ENCODE measurements at places on chromosomes 3 and 15.

DNA sequence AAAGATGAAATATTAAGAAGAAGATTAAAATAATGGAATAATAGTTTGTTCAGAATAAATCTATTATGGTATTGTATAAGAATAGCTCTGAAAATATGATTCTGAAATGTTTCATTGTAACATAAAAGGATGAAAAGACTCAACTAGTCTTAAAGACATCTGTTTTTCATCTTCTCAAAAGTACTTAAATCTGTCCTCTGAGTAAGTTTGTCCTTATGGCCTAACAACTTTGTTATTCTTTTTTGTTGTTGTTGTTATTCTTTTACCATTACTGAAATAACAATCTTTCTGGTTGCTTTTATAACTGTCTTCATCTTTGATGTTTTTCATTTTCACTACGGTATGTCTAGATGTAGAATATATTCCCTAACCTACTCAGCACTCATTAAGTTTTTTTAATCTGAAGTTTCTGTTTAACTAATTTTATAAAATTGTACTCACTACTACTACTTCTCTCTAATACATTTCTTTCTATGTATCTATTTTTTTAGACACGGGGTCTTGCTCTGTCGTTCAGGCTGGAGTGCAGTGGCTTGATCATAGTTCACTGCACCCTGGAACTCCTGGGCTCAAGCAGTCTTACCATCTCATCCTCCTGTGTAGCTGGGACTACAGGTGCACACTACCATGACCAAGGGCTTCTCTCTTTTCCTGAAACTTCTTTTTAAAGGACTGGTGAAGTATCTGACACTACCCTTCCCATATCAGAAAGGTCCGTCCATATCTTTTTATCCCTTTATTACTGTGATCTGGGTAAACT, 240.7 kb downstream of the PCCB start:
- DNase-seq = no peak

DNA sequence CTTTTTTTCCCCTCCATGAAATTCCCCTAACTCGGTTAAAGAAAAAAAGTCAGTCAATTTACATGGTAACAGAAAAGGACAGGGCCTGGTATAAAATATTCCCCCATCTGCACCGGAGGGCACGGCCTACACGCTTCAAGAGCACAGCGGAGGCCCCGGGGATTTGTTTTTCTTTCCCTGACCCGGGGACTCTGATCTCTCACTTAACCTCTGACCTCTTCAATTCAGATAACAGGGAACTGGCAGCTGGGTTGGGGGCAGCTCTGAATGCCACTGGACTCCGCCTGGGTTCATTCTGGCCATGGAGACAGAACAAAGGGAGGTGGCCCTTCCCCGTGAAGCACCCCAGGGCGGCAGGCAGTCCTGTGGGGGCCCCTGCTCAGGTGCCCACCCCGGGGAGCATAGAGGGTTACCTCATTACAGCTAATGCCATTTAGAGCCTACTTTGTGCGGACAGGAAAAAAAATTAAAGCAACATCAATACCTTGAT, 257.5 kb downstream of the SHQ1 start:
- DNase-seq = no peak

- DNase-seq = no peak
Observed at GRCh38 chr3:71591101-71591500, 7.6 kb upstream of the FOXP1 start.

GRCh38 chr3:42662037-42662812, 8.7 kb downstream of the ZBTB47 start:
- DNase-seq = no peak

DNA sequence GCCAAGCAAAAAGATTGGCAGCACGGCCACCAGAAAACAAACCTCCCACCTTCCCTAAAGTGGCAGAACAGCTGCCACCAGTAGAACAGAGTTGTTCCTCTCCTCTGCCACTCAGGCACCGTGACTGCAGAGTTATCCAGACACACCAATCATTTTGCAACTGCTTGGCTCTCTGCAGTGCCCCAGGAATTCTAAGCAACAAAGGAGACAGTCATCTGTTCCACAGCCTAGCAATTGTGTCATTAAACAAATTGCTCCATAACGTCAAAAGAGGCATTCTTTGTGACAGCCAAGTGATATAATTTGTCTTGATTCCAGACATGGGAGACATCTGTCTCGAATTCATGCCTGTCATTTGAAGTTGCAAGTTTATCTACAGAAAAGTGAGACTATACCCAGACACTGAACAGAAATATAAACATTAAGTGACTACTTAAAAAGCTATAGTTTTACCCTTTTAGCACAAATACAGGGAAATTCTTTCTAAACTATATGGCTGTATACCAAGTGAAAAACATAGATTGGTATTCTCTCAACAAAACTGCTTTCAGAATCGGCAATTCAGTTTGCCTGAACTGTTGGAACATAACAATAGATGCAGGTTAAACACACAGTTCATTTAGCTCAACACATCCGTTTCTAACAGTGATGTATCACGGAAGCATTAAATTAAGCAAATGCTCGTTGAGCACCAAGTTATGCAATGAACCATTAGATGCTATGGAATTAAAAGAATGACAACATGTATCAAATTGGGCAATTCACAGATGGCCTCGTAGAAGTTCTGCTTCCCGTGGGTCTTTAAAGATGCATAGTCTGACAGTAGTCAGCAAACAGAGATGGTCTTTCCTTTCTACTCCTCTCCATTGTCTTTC, 281.3 kb downstream of the FGF12 start:
- DNase-seq = no peak

DNA sequence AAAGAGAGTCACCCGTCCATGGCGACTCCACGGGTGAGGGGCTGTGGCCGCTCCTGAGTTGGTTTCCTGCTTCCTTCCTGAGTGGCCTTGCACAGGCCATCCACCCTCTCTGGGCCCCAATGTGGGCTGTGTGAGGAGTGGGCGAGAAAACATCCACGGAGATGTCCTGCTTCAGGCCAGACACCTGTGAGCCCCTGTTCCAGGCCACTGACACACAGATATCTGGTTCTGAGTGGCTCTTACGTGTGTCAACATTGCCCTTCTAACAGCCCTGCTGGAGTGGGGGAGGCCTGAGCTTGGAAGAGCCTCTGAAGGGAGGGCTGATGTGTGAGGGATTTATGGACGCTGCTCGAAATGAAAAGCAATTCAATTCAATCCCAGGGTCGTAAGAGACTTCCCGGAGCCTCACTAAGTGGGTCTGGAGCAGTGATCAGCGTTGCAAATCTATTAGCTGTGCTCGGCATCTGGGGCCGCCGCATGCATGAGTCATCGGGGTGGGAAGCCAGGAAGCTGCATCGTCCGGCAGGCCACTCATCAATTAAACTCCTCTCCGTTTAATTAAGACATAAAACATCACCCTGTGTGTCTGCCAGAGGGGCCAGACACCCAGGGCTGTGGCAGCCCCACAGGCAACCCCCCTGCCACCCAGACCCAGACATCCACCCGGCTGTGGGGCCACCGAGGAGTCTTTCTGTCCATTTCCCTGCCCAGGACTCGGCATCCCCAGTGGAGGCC, 20.0 kb upstream of the PRR23E start:
- peak; percentile 75 for DNase-seq

GRCh38 chr3:48417529-48418108, 12.3 kb downstream of the PLXNB1 start:
- no peak for DNase-seq

DNA sequence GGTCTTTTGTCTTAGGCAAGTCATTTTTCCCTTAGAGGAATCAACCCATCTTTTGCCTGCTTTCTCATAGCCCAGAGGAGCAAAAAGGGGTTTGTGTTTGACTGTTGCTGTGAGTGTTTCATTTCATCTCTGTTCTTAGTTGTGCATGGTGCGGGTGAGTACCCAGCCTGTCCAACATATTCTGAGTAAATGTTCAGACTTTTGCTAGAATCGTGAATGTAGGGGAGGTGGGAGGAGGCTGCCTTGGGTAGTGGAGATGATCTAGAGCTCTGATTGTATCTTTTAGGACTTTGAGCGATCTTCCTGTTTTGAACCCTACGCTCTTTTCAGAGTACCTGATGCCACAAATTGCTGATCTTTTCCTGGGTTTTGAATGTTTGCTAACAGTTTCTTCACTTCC, 123.1 kb downstream of the ZNF609 start:
- DNase-seq = no peak
